ENCODE measurements at places on chromosomes 5 and 9.
A peak's percentile ranks its signal among the peaks of the same experiment; 100 is the strongest.

DNA sequence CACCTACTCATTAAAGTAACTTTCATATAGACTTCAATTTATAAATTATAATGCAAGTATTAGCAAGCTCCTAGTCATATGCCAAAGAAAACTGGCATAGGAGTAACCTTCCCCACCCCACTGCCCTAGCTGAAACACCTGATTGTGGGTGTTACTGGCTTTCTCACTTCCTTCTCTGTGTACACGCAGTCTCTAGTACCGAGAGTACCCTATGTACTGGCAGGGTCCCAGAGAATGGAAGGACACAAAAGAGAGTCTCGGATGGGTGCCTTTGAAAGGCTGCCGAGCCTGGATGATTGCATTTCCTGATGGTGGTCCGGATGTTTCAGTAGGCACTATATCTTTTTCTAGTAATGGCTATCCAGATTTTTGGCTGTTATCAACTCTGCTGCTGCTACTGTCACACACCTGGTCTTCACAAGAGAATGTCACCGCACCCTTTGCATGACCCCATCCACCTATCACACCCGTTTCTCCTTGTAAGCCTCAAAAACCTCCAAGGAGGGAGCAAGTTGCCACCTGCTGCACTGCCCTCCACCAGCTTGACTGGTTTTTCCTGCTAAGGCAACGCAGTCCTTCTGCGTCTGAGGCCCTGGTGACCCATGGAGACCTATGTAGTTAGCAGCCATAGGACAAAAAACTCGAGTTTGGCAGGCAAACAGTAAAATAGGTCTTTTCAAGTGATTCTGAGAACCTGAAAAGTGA, 53.8 kb upstream of the CLINT1 start:
- no peak for DNase-seq

DNA sequence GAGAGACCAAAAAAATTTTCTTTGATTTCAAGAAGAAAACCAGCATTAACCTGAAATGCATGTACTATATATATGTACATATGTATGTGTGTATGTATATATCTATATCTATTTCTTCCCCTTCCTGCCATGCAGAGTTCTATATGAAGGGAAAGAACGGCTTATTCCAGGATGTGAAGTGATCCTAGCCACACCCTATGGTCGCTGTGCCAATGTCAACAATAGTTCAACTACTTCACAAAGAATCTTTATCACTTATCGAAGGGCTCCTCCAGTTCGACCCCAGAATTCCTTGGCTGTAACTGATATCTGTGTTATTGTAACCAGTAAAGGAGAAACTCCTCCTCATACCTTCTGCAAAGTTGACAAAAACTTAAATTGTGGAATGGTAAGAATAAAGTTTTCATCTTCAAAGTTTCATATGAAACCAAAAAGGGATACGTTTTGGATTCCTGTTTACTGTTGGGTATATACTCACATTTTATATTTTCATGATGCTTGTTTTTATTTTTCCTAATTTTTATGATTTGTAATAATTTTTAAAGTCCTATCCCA, 56.2 kb downstream of the DENND4C start:
- no peak for DNase-seq

DNA sequence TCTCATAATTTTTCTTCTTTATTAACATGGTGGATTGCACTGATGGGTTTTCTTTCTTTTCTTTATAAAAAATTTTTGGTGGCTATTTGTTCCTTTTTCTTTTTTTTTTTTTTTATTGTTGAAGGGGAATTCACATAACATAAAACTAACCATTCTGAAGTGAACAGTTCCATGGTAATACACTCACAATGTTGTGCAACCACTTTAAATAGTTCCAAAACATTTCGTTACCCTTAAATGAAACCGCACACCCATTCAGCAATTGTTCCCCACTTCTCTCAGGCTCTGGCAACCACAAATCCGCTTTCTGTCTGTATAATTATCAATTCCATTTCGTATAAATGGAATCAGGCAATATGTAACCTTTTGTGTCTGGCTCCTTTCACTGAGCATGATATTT, 11.7 kb upstream of the SETX start:
- no peak for DNase-seq

DNA sequence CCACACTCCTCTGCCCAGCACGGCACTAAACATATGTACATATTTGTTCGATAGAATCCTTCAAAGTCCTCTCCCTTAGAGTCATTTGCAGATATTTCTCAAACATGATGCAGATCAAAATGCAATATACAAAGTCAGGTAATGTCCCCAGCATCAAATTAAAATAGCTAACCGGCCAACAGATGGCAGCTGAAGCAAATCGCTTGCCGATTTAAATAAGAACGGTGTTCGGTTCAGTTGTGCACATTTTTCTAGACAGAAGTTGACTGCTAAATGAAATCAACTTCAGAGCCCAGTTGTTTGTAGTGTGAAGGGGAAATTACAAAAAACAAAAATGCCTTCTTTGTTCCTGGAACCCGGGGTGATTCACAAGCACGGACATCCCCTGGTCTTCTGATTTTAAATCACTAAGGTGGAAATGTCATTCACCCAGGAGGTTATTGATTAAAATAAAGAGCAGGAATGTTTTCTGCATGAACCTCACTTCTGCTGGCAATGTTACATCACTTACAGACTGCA, 219.2 kb downstream of the EBF1 start:
- DNase-seq, result no peak

DNA sequence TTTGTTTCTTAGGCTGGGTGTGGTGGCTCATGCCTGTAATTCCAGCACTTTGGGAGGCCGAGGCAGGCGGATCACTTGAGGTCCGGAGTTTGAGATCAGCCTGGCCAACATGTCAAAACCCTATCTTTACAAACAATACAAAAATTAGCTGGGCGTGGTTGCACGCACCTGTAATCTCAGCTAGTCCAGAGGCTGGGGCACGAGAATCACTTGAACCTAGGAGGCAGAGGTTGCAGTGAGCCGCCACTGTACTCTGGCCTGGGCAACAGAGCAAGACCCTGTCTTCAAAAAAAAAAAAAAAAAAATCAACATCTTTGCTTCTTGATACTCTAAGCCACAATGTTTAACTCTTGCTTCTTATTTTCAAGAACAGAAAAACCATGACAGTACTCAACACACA, 16.1 kb downstream of the UBAP2 start:
- no peak for DNase-seq

GRCh38 chr9:13139641-13140171, 139.8 kb downstream of the MPDZ start:
- DNase-seq, result peak; percentile 33

GRCh38 chr5:58462154-58462553, 2.3 kb upstream of the PLK2 start:
- no peak for DNase-seq

GRCh38 chr9:73034962-73035361, 82.1 kb upstream of the ALDH1A1 start:
- no peak for DNase-seq
